ENCODE measurements at places on chromosomes 4 and X.
A peak's percentile ranks its signal among the peaks of the same experiment; 100 is the strongest.

- DNase-seq, result peak; percentile 19
Measured at GRCh38 chrX:63963095-63963784, 178.2 kb upstream of the ARHGEF9 start.

GRCh38 chr4:185286571-185286970 is 77.2 kb downstream of the SNX25 start:
- no peak for DNase-seq

- no peak for DNase-seq
Measured at GRCh38 chrX:150616863-150617198, 48.4 kb downstream of the MTM1 start.

DNA sequence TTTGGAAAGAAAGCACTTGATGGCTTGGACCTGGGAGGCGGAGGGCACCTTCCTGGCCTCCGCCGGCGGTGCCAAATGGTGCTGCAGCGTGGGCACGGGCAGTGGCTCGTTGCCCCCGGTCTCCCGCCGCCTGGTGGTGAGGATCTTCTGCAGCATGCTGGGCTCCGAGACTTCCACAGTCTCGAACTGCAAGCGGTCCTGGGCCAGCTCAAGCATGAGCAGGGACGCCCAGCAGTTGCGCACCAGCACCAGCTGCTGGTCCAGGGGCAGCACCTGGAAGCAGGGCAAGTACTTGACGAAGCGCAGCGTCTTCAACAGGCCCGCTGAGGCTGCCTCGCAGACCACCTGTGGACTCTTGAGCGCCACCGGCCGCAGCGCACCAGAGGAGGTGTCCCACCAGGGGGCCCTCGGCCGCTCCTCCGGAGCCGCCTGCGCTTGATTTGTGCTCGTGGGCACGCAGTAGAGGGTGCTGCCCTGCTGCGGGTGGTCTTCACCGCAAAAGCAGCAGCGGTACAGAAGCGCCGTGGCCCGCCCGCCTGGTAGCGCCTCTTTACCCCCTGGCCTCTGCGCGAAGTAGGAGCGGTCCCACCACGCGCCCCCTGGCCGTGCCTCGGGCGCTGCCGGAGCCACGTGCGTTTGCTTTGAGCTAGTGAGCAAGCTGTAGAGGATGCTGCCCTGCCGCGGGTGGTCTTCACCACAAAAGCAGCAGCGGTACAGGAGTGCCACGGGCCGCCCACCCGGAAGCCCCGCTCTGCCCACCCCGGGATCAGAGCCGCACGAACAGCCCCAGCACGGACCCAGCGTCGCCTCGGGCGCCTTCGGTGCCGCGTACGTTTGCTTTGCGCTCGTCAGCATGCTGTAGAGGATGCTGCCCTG is 689 bp downstream of the NR0B1 start:
- DNase-seq, result no peak

- DNase-seq, result no peak
Measured at GRCh38 chr4:89290727-89291516, 16.7 kb downstream of the GPRIN3 start.
